Stimulated activated CD4-positive, alpha-beta T cell treated with anti-CD3 and anti-CD28 coated beads, Interleukin-1b, Interleukin-23, amount 100 ng/mL, for 1 hour (primary cell): ENCODE measurements at places on chromosomes 6 and 20.

GRCh38 chr6:38306931-38307330, 332.8 kb downstream of the BTBD9 start:
- no peak for DNase-seq

- no peak for DNase-seq
These were observed 224.2 kb upstream of the SSTR4 start for GRCh38 chr20:22810626-22811569.

DNA sequence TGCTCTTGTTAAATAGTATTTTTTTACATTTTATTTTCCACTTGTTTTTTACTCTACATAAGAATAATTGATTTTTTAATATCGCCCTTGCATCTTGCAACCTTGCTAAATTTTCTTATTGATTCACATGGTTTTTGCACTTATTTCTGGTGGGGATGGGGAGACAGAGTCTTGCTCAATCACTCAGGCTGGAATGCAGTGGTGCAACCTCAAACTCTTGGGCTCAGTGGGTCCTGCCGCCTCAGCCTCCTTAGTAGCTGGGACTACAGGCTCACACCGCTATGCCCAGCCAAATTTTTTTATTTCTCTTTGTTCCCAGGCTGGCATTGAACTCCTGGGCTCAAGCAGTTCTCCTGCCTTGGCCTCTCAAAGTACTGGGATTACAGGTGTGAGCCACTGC, 30.3 kb downstream of the LIN28B start:
- no peak for DNase-seq

DNA sequence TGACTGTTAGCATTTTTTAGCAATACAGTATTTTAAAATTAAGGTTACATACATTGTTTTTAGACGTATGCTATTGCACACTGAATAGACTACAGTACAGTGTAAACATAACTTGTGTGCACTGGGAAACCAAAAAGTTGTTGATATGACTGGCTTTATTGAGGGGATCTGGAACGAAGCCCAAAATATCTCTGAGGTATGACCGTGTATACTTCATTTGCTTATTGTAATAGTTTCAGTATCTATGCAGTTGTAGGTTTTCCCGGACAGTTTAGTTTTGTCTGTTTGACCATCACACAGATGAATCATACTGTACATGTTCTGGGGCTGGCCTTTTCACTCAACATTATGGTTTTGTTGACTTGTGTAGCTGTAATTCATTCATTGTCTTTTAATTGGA, 6.9 kb upstream of the ZBTB12 start:
- no peak for DNase-seq

DNA sequence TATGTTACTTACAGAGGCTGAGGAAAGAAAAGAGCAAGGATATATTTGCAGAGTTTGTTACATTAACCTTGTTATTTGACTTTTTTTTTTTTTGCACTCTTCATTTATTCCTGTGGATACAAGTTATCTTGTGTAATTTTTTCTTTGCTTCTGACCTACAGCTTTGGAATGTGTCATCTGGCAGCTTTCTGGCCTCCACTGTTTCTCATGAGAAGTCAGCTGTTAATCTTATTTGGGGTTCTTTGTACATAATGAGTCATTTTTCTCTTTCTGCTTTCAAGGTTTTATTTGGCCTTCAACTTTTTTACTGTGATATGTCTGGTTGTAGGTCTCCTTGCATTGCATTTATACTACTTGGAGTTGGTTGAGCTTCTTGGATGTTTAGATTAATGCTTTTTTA, 333.4 kb downstream of the SMOC2 start:
- no peak for DNase-seq

DNA sequence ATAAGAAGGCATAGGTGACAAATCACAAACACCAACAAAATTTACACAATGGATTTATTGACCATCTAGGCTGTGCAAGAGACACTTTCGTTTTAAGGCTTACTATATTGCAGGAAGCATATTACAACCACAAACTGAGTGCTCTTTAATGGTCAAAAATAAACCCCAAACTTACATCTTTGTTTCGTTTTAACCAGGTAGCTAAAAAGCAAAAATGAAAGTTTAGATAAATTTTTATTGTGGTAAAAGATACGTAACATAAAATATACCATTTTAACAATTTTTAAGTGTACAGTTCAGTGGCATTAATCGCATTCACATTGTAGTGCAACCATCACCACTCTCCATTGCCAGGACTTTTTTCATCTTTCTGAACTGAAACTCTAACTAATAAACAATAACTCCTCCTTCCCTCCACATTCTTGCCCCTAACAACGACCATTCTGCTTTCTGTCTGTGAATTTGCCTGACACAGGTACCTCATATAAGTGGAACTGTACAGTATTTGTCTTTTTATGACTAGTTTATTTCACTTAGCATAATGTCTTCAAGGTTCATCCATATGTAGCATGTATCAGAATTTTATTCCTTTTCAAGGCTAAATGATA, 32.3 kb upstream of the DUSP22 start:
- DNase-seq, result no peak

DNA sequence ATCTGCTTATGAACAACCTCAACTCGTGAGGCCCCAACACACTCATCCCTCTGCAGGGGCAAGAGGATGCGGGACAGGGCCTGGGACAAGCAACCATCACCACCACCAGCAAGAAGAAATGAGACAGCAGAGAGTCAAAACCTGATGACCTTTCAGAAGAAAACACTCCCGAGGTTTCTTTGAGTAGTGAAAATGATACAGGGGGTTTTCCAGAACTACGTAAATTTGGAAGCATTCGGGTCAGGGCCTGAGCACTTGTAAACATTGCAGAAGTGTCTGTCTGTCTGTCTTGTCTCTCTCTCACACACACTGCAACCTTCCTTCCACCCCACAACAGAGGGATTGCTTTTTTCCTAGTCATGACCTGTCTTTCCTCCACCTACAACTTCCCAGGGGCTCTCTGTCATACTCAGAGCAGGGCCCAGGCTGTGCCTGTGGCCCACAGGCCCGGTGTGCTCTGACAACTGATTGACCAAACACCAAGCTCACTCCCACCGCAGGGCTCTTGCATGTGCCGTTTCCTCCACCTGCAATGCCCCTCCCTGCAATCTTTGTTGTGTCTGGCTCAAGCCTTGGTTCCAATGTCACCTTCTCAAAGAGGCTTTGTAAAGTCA, 90.9 kb downstream of the BMP7 start:
- no peak for DNase-seq

DNA sequence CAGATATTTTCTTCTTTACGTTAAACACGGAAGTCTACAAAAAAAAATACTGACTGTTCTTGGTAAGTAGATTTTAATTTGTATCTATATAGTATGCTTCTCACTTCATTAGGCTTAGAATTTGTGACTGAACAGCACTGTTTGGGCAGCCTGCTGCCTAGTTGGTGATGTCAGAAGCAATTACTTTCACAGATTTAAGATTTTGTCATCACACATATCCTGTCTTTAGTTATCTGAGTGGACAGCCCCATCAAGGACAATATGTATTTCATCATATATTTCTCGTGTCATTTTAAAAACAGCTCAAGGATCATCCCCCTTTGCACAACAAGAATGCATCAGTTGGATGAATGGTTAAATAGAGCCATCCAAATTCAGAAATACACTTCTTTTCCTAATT, 338.4 kb upstream of the CITED2 start:
- no peak for DNase-seq

DNA sequence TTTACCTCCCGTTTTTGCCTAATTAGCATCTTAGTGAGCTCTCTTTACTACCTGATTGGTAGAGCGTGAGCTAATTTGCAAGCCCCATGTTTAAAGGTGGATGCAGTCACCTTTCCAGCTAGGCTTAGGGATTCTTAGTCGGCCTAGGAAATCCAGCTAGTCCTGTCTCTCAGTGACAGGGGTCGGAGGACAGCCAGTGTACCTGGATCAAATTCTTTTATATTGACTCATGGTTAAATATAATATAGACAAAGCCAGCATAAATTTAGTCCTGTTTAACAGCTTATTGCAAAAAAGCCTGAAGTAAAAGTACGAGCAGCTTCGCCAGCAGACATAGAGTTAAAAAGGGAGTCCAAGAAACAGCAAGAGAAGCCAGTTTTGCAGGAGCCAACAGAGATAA, 12.2 kb upstream of the GSTA3 start:
- no peak for DNase-seq

DNA sequence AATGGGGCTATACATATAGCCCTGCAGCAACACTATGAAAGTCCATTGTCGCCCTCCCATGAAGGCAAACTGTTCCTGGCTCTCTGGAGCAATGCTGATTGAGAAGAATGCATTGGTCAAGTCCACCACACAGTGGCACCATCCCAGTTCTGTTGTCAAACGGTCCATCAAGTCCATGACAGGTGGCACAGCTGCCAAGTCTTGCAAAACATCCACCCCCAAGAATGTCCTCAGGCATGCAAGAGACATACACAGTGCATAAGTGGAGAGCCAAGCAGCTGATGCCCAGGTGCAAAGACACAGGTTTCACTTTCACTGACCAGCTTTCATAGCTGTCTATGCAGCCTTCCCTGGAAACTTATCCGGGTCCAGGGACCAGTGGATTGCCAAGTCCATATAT, 17.5 kb downstream of the ZNF391 start:
- DNase-seq, result no peak

- DNase-seq, result no peak
These were observed 893 bp downstream of the POLR1H start for GRCh38 chr6:30061858-30062458.

- DNase-seq, result no peak
These were observed 12.3 kb downstream of the DCBLD1 start for GRCh38 chr6:117494694-117495318.

DNA sequence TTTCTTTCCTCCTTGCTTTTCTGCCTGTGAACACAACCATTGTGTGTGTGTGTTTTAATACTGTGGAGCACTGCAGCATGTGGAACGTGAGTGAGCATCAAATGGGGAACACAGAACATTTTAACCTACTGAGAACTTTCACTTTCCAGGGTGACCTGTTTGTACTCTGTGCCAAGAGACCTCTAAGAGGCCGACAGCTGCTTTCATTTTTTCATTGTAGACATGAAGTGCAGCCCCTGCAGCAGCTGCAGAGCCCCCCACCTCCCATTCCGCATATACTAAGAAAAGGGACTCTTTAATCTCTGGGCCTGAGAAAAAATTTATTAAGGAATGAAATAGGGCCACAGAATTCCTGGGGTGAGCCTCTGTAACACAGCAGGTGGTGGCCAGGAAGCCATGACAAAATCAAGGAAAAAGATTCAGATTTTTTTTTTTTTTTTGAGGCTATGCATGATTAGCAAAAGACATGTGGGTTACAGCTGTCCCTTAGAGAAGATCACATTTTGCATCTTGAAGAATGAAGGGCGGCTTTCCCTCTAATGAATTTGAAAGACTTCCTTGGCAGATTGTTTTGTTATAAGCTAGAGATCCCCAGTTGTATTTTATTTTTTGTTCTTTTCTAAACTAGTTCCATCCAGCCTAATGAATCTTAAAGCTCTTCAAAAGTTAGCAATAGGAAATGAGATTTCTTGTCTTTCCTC, 503.4 kb downstream of the CD109 start:
- no peak for DNase-seq

GRCh38 chr20:4043796-4044195, 28.4 kb upstream of the RNF24 start:
- no peak for DNase-seq

DNA sequence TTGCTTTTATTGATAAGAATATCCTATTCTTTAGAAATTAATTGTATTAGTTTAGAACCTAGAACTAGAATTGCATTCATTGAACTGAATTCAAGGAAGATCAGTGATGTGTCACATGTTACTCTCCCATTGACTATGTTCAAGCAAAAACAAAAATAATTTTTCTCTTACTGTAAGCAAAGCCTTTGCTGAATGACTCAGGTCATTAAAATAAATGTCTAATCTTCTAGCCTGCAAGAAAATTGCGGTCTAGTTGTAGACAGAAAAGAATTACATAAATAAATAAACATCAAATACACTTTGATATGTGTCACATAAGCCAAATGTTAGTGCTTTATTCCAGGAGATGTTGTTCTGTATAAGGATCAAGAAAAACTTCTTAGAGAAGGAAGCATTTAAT, 387.9 kb downstream of the ADGRB3 start:
- no peak for DNase-seq

DNA sequence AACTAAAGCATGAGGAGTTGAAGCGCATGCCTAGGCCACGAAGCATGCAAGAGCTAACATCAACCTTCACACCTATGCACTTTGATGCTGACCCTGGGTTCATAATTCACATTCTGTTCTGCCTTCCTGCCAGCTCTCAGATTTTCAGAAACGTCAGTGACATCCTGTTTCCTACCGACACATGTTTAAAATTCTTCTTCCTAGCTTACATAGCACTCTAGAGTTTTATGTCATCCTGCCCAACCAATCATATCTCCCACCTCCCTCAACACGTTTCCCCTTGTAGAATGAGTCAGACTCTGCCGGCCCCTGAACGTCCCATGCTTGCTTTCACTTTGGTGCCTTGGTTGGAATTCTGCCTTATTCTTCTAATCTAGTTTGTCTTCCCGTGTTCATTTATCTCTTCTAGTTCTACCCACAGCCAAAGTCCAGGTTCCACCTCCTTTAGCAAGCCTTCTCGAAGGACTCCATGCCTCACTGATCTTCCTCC, 97.2 kb upstream of the MAP7 start:
- DNase-seq, result no peak

GRCh38 chr6:91781946-91782345, 1195.1 kb upstream of the MAP3K7 start:
- no peak for DNase-seq

DNA sequence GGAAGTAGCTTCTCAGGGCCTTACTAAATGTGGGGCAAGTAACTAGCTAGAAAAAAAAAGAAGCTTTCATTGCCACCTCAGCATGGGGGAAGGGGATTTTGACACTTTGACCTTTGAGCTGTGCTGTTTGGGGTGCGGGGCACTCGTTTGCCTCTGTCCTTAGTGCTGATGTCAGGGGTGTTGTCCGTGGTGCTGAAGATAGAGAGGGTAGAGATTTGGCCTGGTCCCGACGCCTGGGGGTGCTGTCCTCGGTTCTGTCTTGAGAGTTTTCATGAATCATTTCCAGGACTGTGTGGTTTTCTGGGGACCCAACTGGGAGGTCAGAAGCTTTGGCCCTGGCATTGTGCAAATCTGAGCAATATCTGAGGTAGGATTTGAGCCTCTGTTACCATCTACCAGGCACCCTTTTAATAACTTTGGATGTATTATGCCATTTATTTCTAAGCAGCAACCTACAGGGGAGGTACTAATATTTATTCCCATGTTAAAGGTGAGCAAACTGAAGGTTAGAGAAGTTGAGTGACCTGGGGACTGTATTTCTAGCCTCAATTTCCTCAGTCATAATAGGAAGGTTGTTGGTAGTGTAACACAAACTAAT, 78.0 kb downstream of the DLGAP4 start:
- no peak for DNase-seq

GRCh38 chr20:364905-365794, 15.4 kb upstream of the TRIB3 start:
- no peak for DNase-seq
